ENCODE measurements at places on chromosomes 7 and 10.
A peak's percentile ranks its signal among the peaks of the same experiment; 100 is the strongest.

DNA sequence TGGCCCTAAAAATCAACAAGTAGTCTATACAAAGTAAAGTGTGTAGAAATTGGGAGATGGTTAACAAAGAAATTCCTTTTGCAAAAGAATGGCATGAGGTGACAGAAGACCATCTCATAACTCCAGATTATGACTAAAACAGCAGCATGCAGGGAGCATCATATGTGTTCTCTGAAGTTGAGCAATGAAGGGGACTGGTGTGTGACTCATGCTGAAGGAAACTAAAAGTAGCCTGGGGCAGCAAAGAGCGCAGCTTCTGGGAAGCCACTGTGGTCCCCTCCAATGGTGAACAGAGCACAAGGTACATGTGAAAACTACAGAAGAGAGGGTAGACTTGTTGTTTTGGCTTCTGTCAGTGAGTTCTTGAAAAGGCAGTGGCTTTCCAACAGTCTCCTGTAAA lies 133.4 kb downstream of the MACC1 start:
- peak; percentile 96 for DNase-seq

DNA sequence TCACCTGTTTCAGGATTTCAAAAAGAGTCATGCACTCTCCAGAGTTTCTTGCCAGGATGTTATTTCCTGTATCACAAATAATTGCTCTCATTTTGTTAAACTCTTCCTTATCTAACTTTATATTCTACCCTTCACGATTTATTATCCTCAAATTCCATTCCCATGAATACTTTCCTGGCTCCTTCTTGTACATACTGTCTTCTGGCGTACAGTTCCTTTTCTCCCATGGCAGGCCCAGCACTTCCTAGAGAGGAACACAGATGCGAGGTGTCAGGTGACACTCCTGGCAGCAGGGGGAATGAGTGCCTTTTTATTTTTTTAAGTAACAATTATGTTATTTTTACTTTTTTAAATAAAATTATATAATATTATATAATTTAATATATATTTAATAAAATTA lies 411.9 kb downstream of the TFEC start:
- DNase-seq: no peak

DNA sequence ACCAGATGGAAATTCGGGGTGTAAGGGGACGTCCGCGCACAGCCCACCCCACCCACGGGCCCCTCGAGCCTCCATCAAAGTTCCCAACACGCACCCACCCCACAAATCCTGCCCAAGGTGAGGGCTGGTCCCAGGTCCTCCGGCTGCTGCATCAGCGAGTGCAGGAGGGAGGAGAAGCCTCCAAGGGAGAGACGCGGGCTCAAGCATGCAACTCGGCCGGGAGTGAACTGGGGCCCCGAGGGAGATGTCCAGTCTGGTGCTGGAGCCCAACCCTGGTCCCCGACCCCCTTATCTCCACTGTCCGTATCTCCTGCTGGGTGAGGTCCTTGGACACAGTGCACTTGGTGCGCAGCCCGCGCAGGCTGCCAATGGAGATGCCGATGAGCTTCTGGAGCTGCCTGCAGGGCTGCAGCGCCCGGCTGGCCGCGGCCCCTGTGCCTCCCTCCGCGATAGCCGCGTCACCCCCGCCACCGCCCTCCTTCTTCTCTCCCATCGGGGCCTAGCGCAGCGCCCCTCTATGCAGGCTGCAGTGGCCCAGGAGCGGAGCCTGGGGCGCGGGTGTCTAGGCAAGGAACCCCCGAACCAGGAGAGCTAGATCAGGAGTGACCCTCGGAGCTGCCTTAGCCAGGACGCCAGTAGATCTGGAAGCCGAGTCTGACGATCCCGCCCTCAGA lies 489.2 kb downstream of the ZNF33B start:
- DNase-seq: no peak

DNA sequence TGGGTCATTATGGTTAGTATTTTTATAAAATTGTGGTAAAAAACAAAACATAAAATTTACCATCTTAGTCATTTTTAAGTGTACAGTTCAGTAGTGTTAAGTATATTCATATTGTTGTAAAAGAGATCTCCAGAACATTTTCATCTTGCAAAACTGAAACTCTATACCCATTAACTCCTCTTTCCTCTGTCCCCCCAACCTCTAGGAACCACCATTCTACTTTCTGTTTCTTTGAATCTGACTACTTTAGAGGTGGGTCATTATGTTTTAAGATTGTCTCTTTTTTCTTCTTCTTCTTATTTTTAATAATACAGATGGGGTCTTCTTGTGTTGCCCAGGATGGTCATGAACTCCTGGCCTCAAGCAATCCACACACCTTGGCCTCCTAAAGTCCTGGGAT lies 84.1 kb downstream of the DOCK4 start:
- DNase-seq: peak; percentile 36

- no peak for DNase-seq
Observed at GRCh38 chr10:70260259-70260658, 23.5 kb downstream of the NPFFR1 start.

- DNase-seq: no peak
Observed at GRCh38 chr7:7821517-7821916, 103.1 kb upstream of the RPA3 start.

DNA sequence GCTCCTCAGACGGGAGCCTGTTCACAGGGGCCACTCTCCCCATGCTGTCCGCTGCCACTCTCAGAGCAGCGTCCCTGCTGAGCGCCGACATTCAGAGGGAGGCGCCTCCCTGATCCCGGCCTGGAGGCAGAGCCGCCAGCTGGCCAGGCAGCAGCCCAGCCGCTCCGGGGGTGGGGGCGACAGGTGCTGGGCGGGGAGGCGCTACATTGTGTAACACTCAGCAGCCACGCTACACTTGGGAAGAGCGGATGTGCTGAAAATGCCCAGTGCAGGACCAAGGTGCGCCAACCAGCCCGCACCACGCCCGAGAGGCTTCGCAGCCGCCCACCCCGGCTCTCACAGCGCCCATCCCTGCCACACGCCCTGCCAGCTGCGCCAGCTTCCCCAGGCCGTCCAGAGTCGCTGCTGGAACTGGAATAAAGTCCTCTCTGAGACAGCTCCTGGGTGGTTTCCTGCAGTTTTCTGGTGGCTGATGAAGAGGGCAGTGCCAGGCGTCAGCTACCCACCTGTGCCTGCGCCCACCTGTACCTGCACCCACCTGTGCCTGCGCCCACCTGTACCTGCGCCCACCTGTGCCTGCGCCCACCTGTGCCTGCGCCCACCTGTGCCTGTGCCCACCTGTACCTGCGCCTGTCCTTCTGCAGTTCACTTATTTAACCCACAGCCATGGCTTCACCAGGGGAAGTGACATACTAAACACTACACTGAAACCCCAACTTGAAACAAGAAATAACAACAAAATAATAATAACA lies 25.7 kb downstream of the STK32C start:
- no peak for DNase-seq

DNA sequence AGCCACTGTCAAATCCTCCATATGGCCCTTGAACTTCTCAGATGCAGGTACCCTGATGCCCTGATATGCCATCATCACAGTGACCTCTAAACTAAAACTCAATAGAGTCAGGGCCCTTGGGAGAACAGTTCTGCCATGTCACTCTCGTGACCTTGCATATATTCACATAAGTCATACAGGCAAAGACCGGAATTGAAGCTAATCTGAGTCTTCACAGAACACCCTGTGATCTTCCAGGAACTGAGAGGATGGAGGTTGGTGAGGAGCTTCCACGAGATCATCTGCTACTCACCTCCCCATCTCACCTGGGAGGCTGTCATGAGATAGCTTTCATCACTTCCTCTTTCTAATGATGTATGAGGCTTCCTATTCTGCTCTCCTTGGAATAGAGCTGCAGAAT lies 228.7 kb upstream of the CCDC6 start:
- no peak for DNase-seq

- DNase-seq: peak; percentile 96
Observed at GRCh38 chr7:80722616-80723195, 84.3 kb downstream of the CD36 start.

DNA sequence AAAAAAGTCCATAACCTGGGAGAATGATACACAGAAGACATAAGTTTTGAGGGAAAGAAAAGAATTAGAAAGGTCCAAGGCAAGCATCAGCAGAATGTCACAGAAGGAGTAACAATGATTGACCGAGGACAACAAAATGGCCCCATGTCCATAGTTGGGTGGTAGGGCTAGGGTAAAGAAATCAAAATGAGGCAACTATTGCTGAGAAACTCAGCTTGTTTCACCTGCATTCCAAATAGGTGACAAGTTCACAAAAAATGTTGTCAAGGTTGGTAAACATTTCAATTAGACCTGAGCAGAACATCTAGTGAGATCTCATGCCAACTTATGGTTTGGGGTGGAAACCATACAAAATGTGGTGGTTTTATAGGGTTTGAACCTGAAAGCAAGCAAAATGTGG lies 22.8 kb upstream of the DLX6 start:
- DNase-seq: no peak

GRCh38 chr7:98369726-98370125 lies 31.2 kb downstream of the BAIAP2L1 start:
- DNase-seq: no peak

GRCh38 chr10:71761541-71762113 lies 11.7 kb downstream of the VSIR start:
- DNase-seq: no peak

- DNase-seq: no peak
Observed at GRCh38 chr7:129777195-129777844, 165.8 kb downstream of the NRF1 start.

DNA sequence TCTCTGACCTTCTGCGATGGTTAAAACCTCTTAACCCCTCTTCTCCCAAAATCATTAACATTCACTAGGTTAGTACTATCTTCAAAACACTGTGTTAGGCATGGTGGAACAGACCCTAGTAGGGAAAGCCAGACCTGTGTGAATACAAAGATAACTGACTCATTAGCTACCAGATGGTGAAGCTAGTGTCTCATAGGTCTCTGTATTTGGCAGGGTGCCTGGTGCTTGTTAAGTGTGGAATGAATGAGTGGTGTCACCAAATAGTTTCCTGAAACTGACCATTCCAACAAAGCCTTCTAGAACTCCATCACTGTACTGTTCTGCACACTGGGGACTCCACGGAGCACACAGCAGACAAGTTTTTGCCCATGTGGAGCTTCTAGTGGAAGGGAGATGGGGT lies 27.7 kb upstream of the TM9SF3 start:
- no peak for DNase-seq

GRCh38 chr7:121083790-121084251 lies 95.3 kb downstream of the CPED1 start:
- peak; percentile 7 for DNase-seq

DNA sequence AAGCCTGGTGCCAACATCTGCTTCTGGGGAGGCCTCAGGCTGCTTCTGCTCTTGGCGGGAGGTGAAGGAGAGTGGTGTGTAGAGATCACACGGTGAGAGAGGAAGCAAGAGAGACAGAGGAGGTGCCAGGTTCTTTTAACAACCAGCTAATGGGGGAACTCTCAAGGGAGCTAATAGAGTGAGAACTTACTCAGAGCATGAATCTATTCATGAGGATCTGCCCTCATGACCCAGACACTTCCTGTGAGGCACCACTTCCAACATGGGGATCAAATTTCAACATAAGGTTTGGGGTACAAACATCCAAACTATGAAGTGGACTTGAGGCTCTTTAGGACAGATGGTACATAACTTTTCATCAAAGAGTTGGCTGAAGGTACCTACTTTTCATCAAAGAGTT lies 5.1 kb upstream of the ZNF32 start:
- no peak for DNase-seq

GRCh38 chr10:130340816-130341215 lies 204.6 kb downstream of the GLRX3 start:
- no peak for DNase-seq

- no peak for DNase-seq
Observed at GRCh38 chr10:122587098-122587760, 26.7 kb downstream of the DMBT1 start.

- DNase-seq: peak; percentile 46
Observed at GRCh38 chr7:66630531-66630930, 1.9 kb downstream of the KCTD7 start.

- DNase-seq: no peak
Observed at GRCh38 chr10:98403812-98404504, 11.0 kb downstream of the PYROXD2 start.

DNA sequence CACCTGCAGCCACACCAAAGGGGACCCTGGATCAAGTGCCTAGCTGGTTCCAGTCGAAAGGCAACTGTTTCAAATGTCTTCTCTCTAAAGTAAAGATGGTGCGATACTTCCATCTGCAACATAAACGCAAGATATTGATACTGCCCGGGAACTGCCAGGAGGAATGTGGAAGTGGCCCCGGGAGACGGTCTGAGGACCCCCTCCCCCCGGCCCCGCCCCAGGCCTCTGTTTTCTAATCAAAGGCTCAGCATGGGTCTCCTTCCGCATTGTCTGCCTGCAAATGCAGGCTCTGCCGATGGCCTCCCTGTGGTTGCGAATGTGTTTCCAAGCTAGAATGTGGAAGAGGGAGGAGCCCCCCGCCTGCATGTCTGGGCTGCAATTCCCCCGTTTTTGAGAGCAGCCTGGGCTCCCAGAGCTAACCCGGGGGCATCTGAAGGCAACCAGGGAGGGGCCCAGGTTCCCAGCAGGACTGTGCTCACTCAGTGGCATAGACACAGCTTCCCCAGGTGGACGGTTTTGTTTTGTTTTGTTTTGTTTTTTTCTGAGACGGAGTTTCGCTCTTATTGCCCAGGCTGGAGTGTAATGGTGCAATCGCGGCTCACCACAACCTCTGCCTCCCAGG lies 223.9 kb upstream of the PPP2R2D start:
- DNase-seq: no peak

GRCh38 chr10:133185916-133186315 lies 25.9 kb downstream of the KNDC1 start:
- DNase-seq: no peak

DNA sequence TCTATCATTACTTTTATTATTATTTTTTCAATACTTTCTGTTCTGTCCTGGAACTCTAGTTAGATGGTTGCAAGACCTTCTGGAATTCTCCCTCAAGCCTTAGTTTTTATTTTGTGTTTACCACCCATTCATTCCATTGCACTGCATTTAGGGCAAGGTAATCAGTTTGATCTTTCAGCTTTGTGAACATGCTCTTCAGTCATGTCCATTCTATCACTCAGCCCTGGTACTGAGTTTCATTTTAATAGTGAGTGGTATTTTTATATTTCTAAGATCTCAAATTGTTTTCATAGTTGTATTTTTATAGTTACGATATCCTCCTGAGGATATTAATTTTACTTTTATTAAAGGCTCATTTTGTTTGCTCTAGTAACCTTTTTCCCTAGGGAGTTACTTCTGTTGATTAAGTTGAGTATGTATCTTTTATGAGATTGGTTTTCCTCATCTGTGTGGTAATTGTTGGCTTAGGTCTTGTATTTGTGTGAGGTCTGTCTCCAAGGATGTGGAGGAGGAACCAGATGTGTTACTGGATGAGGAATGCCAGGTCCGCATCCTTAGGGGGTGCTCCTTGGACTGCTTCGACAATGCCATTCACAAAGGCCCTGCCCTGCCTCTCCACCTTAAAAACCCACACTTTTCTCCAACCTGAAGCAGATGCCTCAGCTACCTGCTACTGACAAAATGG lies 46.7 kb upstream of the RAB18 start:
- DNase-seq: no peak

GRCh38 chr10:48251525-48252353 lies 22.8 kb downstream of the FRMPD2 start:
- no peak for DNase-seq

DNA sequence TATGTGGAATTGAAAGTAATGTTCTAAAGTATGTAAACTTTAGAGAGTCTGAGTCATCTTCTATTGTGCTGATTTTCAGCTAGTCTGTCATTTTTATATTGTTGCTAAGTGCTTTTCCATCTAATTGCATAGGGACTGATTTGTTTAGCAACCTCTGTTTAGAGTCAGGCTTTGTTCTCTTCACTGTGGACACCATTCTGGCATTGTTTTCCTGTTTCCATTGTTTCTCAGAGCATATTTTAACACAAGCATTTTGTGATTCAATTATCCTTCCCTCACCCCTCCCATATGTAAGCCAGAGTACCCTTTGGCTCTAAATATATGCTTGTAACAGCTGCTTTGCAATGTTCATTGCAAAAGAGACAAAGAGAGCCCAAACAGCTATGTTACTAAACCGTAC lies 748.4 kb upstream of the PHF14 start:
- peak; percentile 16 for DNase-seq

Data from inflammatory macrophage treated with lipopolysaccharide for 4 hours (primary cell).